ENCODE measurements at places on chromosomes 1 and 21.
A peak's percentile ranks its signal among the peaks of the same experiment; 100 is the strongest.

DNA sequence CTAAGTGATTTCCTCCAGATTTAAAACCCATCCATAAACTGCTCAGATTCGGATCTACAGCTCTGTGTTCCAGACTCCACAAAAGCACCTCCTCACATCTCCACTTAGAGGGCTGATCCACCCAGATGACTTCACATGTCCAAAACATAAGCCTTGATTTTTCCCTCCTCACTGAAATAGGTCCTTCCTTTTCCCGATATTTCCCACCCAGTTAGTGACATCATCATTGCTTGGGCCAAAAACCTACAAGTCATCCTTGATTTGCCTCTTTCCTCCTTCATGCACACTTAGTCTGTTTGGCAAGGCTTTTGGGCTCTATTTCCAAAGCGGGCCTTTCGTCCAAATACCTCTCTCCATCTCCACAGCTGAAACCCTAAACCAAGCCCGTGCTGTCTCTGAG, 32.3 kb downstream of the CCDC185 start:
- DNase-seq: no peak

GRCh38 chr1:222167111-222167510, 380.8 kb downstream of the HHIPL2 start:
- DNase-seq: peak; percentile 17

DNA sequence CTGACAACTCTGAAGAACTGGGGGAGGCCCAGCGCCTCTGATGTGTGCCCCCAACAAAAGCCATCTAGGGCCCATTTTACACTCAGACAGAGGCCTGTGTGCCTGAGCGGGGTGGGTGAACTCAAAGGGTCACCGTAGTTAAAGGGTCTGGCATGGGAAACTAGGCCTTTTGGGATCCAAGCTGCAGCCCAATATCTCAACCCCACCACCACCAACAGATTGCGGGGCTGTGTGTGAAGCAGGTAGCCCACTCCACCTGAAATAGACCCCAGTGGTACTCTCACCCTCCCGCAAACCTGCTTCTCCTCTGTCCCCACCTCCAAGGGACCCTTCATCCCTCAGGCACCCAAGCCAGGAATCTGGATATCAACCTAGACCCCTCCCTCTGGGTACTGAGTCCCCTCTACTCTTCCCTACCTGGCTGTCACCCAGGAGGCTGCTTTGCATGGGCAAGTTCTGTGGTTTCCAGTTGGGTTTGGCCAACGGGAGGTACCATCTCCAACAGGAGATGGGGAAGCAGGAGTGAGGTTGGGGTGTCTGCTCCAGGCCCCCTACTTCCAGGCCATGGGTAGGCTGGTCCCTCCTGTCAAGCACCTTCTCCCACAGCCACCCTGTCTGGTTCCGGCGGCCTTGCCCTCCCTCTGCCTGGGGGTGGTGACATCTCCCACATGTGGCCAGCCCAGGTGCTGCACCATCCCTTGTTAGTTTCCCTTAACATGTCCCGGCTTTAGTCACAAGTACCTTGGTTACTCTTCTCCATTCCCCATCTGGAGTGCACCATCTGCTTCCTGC, 35.2 kb upstream of the LRP8 start:
- DNase-seq: no peak

- DNase-seq: no peak
Measured at GRCh38 chr1:13881385-13882088, 181.5 kb downstream of the PRDM2 start.

DNA sequence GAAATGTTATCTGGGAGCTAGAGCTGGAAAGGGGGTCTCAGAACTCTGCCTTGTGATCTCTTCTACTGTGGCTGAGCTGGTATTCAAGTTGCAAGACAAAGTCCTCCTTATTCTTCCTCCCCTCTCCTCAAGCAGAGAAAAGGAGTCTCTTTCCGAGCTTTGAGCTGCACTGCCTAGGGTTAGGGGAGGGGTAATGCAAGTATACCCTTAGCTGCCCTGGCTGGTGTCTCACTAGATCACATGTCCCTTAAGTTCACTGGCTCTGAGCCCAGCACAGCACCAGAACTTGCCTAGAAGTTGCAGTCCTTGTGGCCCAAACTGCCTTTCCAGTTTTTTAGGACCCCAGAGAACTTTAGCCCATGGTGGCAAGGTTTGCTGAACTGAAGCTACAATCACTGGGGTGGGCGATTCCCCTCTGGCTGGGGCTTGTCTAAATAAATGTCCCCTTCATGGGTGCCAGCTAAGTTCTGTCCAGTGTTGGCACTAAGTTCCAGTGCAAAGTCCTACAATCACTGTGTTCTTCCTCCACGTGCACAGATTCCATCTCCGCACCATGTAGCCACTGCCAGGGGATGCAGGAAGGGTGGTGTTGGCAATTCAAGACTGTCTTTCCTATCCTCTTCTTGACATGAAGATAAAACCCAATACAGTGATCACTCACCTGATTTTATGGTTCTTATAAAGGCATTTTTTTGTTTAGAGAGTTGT, 22.7 kb upstream of the CHIA start:
- DNase-seq: no peak
